A673 (cell line): ENCODE measurements at places on chromosomes 6 and 20. TPM values are rescaled to one million over a fixed set of nuclear protein-coding genes. Genes with fewer than 3 reads are reported as not detected.

FLRT3 gene
- total RNA-seq = not detected in 2 replicates

GRCh38 chr6:32196682-32197616, 4.5 kb upstream of the GPSM3 start:
- peaks cover 34% of the 10 kb centered on the region for H3K4me1 ChIP-seq
- peak overlapping the region; percentile 64 for H3K4me3 ChIP-seq
- H3K27ac ChIP-seq = peak overlapping the region; percentile 99
- DNase-seq = no peak

DNA sequence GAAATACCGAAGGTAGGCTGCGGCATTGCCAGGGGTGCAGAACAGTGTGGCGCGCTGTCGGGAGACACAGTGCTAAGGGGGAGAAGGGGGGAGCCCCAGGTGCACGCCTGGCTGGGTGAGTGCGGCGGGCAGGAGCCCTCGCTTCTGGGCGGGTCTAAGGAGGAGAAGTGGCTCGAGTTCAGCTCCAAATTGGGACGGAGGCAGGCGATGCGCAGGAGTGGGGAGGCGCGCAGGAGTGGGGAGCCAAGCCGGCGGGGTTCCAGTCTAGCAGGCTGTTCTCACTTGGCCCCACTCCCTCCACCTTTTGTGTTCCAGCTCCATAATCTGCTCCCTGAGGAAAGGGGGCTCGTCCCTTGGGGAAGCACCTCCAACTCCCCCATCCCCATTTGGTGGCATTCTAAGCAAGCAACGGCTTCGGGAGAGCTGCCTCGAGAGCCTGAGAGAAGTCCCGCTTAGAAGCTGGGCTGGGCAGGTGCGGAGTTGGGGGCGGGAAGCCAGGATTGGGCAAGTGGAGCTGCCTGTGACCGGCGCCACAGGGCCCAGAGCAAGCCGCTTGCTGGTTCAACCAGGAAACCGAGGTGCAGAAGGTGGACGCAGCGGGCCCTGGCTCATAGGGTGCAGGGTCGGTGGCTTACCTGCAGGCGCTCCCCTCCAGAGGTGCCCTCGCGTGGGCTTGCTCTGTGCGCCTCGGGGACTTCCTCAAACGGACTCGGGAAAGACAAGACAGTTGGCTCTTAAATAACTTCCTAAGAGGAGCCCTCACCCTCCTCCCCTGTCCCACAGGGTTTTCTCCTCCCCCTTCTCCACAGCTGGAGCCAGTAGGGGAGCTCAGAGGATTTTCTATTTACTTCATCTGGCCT, at the start of gene F13A1:
Gene F13A1, minus strand, starts transcription at position 711 of the 860 bp plus-strand sequence. CDS start 1,998 bp downstream, outside the sequence.
- H3K27me3 ChIP-seq = peaks cover 77% of the 10 kb centered on the region
- H3K4me3 ChIP-seq = no peak within 1 kb of the TSS
- no peak within 1 kb of the TSS for H3K27ac ChIP-seq
- no peaks in the 10 kb centered on the region for H3K36me3 ChIP-seq
- H3K4me1 ChIP-seq = no peaks in the 10 kb centered on the region

- no peak overlapping the region for H3K27ac ChIP-seq
- no peak for DNase-seq
- no peak overlapping the region for H3K4me3 ChIP-seq
- H3K36me3 ChIP-seq = no peaks in the 10 kb centered on the region
- H3K27me3 ChIP-seq = no peaks in the 10 kb centered on the region
Observed at GRCh38 chr20:6579824-6580223, 187.7 kb upstream of the BMP2 start.

GRCh38 chr6:56529594-56530191, 113.0 kb downstream of the DST start:
- H3K4me3 ChIP-seq = no peak overlapping the region
- peaks cover 15% of the 10 kb centered on the region for H3K4me1 ChIP-seq
- peaks cover 20% of the 10 kb centered on the region for H3K36me3 ChIP-seq

HRH3 gene
- total RNA-seq = 0.22 TPM in 1 of 2 replicates, not detected in the other

- H3K4me1 ChIP-seq = peaks cover 5% of the 10 kb centered on the region
- H3K27me3 ChIP-seq = no peaks in the 10 kb centered on the region
- no peak overlapping the region for H3K27ac ChIP-seq
- no peaks in the 10 kb centered on the region for H3K36me3 ChIP-seq
Observed at GRCh38 chr6:93621442-93621841, 202.1 kb upstream of the EPHA7 start.

CLIC5 gene
- not detected in 2 replicates for total RNA-seq

COL10A1 gene
- not detected in 2 replicates for total RNA-seq
